Stimulated activated CD4-positive, alpha-beta T cell treated with anti-CD3 and anti-CD28 coated beads, Interleukin-2, amount 100 ng/mL, for 4 hours (primary cell): ENCODE measurements at places on chromosomes 16 and 17.
A peak's percentile ranks its signal among the peaks of the same experiment; 100 is the strongest.

- peak; percentile 13 for DNase-seq
Observed at GRCh38 chr17:41496803-41497484, 7.2 kb upstream of the KRT36 start.

DNA sequence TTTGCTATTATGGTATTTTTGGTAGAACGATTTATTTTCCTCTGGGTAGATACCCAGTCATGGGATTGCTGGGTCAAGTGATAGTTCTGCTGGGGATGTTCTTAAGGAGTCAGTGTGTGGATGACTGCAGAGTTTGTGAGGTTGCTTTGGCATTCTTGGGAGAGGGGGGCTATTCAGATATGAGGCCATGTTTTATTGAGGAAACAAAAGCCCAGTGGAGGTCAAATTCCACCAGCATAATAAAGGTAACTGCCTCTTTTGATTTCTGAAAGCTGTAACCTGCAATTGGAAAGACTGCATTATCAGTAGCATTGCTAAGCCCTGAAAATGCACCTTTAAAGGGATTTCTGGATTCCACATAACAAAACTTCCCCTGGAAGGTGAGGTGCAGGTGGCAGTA is 43.7 kb upstream of the HNF1B start:
- DNase-seq = no peak

GRCh38 chr16:68759062-68759461 is 22.0 kb downstream of the CDH1 start:
- DNase-seq = no peak

DNA sequence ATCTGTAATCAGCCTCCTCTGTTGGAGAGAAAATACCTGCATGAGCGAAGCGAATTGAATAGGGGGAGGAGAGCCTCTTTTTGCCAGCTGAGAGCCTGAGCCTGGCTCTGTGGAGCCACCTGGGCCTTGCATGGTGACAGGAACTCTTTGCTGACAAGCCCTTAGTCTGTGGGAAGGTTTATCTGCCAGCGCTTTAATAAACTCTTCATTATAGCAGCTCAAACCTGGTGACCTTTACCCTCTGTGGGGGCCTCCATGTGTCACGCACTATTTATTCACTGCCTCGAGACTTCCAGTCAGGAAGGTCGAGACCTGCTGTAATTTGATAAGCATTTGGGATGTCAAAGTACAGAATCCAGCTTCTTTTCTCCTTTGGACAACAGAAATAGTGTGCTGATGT is 282.6 kb downstream of the CBLN1 start:
- DNase-seq = no peak

DNA sequence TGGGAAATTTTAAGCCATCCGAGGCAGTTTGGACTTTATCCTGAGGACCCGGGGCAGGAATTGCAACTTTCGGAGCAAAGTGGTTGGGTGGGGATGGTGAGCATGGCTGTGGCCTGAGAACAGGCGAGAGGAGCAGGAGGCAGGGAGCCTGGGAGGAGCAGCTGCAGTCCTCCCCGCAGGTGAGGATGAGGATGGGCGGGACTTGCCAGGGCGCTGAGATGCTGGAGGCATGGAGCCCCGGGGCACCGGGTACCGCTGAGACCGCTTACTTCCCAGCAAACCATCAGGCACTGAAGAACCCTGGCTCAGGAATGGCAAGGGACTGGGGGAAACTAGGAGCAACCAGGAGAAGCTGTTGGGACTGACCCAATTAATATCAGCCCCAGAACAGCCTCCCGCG is 210.8 kb downstream of the GSG1L start:
- DNase-seq = no peak

DNA sequence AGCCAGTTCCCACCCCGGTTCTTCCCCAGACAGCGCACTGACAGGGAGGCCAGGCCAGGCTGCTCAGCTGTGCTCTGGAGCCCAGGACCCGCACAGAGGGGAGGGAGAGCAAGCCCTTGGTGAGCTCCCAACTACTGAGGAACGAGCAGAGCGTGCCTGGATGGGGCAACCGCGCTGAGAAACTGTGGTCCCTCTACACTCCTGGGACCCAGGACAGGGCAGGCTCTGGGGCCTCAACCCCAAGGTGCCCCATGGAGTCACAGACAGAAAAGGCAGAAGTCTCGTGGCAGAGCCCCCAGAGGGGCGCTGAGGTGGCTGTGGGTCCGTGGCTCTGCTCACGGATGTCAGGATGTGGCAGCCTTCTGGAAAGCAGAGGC is 16.3 kb downstream of the SLX4 start:
- no peak for DNase-seq

DNA sequence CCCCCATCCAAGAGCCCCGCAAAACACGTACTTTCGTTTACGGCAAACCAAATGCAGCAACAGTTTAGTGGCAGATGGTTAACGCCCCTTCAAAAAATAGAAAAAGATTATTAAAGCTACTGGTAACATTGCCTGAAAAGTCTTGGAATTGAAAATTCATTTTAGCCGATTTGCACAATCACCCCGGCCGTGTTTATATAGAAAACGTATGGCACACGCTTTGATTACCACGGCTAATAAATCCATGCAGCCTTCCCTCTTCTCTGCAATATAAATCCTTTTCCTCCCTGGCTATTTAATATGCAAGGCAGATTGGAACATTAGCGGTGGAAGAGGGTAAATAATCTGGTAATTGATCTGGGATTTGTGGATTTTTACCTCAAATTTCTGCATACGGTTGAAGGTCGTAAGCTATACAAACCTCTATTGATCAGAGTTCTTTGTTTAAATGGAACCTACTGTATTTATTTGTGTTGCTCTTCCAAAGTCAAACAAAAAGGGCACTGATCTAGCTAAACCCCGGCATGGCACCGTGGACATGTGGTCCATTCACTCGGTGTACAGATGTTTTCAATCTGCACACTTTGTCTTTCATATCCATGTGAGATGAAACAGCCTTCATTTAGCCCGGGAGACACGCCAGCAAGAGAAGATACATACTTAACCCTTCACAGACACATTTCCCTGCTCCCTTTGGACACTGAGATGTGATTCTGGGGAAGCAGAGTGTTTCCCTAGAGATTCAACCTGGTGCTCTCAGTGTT is 238.1 kb upstream of the MAF start:
- DNase-seq = no peak

DNA sequence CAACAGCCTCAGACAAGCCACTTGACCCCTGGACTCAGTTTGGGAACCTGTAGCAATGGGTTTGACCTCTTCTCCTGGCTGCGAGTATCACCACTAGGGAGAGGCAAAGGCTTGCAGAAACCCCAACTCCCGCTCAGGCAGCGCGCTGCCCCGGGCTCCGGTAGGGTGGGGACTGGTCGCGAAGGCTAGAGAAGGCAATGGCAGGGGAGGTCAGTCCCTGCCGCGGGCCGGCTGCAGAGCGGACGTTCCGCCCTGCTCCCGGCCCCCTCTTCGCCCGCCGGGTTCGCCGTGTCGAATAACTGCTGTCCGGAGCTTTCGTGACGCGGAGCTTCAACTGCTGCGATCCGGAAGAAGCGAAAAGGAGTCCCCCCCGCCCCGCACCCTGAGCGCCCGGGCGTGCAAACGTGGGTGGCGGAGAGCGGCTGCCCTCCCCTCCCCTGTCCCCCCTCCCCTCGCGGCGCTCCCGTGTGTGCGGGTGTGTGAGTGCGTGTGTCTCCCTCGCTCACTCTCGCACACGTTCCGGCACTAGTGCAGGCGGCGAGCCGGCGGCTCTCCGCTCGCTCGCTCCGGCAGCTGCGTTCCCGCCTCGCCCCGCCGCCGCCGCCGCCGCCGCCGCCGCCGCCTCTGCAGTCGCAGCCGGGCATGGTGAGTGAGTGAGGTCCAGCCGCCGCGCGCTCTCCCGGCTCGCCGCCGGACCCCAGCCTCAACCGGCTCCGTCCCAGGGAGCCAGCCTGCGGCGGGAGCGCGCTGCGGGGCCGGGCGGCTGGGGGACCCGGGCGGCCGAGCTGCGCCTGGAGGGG is 772 bp upstream of the SHISA6 start:
- DNase-seq = no peak

DNA sequence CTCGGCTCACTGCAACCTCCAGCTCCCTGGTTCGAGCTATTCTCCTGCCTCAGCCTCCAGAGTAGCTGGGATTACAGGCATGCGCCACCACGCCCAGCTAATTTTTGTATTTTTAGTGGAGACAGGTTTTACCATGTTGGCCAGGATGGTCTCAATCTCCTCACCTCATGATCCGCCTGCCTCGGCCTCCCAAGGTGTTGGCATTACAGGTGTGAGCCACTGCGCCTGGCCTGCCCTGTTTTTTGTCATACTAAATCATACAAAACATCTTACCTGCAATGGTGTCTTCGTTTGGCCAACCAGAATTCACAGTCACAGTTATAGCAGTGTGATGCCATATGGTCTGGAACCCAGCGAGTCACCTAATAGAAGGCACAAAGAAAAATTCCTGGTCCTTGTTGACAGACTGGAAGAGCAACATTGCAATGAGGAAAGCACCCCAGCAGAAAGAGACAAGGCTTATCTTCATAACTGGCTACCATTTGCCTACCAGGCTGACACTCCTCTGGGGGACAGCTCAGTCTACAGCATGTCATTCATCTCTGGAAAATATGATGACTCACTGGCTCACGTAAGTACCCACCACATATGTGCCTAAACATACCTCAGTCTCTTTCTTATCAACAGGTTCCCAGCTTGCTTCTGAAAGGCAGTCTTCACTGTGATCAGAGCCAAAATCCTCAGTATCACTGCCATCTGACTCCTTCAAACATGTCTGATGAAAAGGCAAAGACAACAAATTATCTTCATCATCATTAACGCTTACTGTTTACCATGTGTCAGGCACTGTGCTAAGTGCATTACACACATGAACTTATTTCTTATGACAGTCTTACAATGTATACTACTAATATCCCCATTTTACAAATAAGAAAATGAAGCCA is 4.3 kb upstream of the HSF5 start:
- no peak for DNase-seq

GRCh38 chr16:70416748-70417616 is 21.9 kb downstream of the ST3GAL2 start:
- DNase-seq = no peak

DNA sequence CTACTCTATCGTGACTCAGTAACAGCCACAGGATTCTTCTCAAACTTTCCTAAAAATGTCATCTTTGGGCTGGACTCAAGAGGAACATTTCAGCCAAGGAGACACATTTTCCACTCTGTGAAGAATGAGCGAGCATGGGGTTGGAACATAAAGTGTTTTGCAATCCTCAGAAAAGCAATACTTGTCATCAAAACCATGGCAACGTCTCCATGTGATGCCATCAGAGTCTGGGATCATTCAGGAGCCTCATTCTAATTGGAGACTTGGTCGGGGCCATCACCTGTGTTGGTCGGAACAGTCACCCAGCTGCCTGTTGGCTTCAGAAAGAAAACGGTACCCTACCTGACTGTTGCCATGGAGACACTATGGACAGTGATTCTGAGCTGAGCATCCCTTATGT is 25.5 kb downstream of the MYOCD start:
- no peak for DNase-seq

GRCh38 chr17:35094902-35095301 is 24.8 kb downstream of the RAD51D start:
- no peak for DNase-seq
